ENCODE measurements at places on chromosomes 16 and 17. TPM values are rescaled to one million over a fixed set of nuclear protein-coding genes. Genes with fewer than 3 reads are reported as not detected.

The PITPNC1 gene
- total RNA-seq = 11.2 TPM

The ASPA gene
- 16.2 TPM for total RNA-seq

The AATK gene
- 385 TPM for total RNA-seq

The ZNF629 gene
- total RNA-seq = 15.5 TPM

The MRM1 gene
- 9.8 TPM for total RNA-seq

The SYNRG gene
- total RNA-seq = 29.5 TPM

The FSCN2 gene
- 0.42 TPM for total RNA-seq

The CA10 gene
- not detected for total RNA-seq

The SAMD14 gene
- total RNA-seq = 0.63 TPM

The CDH3 gene
- total RNA-seq = 1.3 TPM

The ACSF2 gene
- total RNA-seq = 39.8 TPM

The ACAP1 gene
- 33.1 TPM for total RNA-seq

The CACNA1H gene
- 12.0 TPM for total RNA-seq

The ENPP7 gene
- total RNA-seq = not detected

The MYH1 gene
- 0.39 TPM for total RNA-seq

The SPIRE2 gene
- 3.1 TPM for total RNA-seq

The CDH13 gene
- total RNA-seq = 7.0 TPM

The ZG16 gene
- not detected for total RNA-seq

DNA sequence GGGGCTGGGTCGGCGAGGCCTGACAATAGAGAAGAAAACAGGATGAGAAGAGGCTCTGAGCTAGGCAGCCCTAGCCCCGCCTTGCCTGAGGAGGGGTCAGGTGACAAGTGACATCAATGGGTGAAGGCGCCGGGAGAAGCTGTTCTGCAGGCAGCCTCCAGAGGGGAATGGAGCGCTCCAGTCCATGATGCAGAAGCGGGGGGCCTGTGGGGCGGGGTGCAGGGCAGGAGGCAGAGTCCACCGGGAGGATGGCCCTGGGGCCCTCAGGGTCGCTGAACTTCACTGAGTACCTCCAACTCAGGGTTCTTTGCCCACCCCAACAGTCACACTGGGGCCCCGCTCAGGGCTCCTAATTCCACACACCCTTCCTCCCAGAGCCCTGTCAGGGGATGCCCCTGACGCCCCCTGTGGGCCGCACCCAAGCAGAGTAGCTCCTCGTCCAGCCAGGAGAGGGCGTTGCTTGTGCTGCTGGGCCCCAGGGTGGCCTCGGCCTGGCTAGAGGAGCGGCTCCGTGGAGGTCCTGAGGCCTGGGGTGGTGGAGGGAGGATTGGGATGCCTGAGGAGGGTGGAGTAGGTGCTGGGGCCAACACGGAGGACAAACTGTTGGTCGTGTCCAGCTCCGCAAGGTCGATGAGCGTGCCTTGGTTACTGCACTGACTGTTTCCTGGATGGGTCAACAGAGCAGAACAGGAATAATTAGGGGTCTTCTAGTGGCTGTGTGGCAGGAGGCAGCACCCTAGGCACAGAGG lies 20.8 kb downstream of the GGA3 start:
- DNase-seq = no peak

DNA sequence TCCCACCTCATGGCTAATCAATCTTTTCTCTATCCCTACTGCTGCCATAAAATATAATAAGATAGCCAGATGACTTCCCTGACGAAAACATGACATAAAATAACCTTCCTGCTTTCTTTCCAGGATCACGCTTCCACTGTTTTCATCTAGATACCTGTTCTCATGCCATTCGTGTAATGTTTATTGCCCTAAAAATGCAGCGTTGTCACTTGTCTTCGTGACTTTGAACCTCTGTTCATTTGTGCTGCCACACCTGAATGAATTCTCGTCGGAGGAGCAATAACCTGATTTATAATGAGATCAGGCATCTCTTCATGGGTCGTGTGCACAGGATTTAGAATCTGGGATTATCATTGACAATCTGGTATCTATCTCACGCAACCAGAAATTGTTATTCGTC lies 1401.9 kb downstream of the CDH11 start:
- DNase-seq = no peak

DNA sequence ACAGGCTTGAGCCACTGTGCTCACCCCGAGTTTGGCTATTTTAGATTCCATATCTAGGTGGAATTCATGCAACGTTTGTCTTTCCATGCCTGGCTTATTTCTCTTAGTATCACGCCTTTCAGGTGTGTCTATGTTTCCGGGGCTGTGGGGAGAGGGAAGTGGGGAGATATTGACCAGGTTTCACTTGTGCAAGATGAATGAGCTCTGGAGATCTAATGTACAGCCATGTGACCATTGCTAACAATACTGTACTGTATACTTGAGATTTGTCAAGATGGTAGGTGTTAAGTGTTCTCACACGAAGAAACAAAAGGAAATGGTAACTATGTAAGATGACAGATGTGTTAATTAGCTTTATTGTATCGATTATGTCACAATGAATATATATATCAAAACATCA lies 199.6 kb downstream of the SHISA9 start:
- no peak for DNase-seq

GRCh38 chr16:66342294-66342900 lies 24.1 kb upstream of the CDH5 start:
- no peak for DNase-seq

DNA sequence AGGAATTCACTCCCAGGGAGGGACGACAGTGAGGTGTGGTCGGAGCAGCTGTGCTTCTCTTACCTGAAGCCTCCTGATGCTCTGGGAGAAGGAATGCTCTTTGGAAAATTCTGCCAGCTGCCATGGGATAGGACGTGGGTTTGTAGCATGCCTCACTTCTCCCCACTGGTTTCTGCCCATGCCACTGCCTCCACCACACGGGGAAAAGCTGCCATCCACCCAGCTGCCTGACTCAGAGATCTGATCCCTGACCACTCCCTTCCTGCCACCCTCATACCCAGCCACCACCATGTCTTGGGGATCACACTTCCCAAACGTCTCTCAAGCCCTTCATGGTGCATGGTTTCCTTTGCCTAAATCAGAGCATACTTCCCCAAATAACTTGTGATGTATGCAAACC lies 80.0 kb downstream of the CPPED1 start:
- no peak for DNase-seq

DNA sequence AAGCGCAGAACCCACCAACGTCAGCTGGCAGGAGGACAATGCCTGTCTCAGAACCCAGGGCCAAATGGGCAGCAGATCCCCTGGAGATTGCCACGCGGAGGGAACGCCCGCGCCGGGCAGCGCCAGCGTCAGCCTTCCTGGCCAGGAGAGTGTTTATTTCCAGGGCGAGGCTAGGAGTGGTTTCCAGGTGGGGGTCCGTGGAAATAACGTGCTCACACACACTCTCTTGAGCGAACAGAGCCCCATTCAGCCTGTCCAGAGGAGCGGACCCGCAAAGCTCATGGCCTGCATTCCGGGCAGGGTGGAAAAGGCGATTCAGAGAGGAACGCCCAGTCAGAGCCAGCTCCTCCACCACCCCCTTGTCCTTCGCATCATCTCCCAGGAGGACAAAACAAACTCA lies 40.3 kb downstream of the SDK2 start:
- no peak for DNase-seq

DNA sequence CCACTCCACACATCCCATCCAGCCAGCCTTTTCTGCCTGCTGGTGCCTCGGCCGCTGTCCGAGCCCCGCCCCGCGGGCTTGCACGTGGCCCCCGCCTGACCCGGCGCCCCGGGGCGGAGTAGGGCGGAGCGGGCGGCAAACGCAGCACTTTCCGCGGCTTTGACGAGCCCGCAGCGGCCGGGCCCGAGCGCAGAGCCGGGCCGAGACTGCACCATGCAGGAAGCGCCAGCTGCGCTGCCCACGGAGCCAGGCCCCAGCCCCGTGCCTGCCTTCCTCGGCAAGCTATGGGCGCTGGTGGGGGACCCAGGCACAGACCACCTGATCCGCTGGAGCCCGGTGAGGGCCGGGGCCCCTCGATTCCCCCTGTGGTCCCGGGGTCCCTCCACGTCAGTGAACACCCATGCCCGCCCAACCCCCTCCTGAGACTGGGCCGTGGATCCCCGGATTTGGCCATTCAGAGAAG lies at the start of gene HSF4:
HSF4 (plus strand) TSS at position 147 of the 463 bp plus-strand sequence; CDS start at position 214, 67 bp downstream.
- DNase-seq = peak; percentile 31

DNA sequence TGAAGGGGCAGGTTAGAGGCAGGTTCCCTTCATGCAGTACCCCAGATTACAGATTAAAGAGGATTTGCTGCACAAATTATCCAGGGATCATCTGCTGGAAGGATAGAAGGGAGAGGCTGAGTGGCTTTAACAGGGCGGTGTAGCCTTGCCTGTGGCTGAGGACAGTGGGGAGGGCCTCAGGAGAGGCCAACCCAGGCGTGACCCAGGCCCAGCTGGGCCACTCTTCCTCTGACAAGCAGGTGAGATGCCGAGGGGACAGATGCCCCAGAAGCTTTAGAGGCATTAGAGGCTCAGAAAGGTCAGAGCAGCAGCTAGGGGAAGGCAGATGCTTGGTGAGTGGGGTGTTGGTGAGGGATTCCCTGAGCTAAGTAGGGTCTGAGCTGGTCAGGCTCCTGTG lies 18.1 kb upstream of the MTMR4 start:
- no peak for DNase-seq

DNA sequence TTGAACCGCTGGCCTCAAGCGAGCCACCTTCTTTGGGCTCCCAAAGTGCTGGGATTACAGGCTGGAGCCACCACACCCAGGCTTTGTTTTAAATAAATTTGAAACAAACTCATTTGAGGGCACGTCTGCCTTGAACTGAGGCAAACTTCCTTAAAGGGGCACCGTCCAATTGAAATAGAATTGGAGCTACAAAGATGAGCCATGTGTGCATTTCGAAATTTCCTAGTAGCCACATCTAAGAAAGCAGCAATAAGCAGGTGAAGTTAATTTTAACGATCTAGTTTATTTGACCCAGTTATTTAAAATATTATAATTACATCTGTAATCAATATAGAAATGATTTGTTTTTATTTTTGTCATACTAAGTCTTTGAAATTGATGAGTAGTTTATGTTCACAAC lies 755 bp upstream of the C16orf89 start:
- no peak for DNase-seq

- no peak for DNase-seq
Measured at GRCh38 chr17:31798205-31798724, 60.8 kb downstream of the COPRS start.

DNA sequence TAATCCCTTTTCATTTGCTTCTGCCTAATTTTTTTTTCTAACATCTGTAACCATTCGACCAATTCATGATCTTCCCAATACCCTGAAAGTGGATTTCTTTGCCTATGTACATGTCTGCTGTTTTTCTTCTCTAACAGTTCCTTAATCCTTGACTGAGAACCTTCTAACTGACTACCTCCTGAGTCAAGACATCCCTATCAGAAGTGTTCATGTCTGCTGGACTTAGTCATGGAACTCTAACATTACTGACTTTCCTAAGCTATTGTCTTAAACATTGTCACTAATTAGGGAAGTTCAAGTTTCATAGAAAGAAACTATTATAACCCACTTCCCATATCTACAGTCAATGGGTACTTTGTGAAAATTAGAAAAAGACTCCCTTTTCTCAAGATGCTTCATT lies 52.4 kb upstream of the IRX5 start:
- no peak for DNase-seq

DNA sequence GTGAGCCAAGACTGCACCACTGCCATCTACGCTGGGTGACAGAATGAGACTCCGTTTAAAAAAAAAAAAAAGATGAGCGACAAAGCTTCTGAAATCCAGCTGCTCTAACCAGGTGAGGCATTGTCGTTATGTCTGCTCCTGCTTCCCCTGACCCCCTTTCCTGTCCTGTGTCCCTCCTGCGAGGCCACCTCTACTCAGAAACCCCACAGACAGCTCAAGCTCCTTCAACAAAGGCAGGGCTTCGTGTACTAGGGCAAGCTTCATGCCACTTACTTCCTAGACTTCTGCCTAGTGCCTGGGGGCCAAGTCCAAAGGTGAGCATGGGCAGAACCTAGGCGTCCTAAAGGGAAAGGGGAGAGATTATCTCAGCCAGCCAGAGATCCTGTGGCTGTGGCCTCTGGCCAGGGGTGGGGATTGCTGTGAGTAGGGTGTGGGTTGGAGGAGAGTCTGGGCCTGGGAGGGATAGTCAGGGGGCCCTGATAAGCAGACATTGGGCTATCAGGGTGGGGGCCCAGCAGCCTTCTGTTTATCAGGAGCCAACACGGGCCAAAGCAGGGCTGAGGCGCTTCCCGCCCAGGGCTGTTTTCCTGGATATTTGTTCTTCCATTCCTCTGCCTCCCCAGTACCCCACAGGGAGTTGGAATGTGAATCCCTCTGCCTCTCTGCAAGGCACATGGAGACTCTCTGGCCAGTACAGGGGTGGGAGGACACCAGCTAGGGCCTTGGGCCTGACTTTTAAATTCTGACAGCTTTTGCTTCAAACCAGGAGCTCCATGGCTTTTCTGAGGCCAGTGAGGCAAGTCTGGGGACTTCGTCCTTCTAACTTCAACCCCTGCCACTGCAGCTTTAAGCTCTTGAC lies 10.4 kb downstream of the ERAL1 start:
- DNase-seq = no peak

GRCh38 chr17:74520790-74521480 lies 10.3 kb downstream of the CD300LB start:
- peak; percentile 27 for DNase-seq

- no peak for DNase-seq
Measured at GRCh38 chr17:27157297-27157696, 136.6 kb upstream of the WSB1 start.

GRCh38 chr16:72001180-72001874 lies 1.1 kb upstream of the PKD1L3 start:
- no peak for DNase-seq

GRCh38 chr17:76000755-76001521 lies at the start of gene CDK3:
Gene CDK3 (plus strand): TSS chr17:76000855. CDS start chr17:76001426, 571 bp downstream.
- DNase-seq = no peak

- DNase-seq = no peak
Measured at GRCh38 chr17:72760368-72760767, 332.1 kb downstream of the SLC39A11 start.

DNA sequence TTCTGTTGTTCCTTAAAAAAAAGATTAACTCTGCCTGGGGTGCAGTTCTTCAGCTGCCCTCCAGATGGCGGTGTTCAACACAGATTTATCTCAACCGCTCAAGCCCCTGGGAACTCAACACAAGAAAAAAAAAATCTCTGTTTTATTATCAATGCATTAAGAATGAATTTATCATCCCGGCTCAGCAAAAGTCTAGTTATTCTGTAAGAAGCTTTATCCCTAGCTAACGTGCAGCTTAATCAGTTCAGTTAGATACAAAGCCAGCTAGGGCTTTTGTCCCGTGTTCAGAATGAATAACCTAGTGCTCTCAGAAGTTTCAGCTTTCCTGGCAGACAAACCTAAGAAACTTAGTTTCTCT lies 475.9 kb upstream of the CCL2 start:
- DNase-seq = peak; percentile 61

DNA sequence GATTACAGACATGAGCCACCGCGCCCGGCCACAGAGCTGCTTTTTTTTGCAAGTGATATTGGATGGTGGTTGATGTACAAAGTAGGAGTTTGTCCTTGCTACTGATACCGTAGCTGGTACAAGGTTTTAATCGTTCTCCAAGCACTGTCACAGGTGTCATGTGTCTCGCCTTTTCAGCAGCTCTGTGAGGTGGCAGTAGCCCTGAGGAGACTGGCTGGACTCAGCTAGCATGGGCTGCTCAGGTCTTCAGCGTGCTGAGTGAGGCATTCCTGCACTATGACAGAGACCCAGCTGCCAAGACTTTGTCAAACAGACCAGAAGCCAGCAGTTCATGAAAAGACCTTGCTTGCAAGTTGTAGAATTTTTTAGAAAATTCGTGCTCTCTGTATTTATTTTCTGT lies 7.2 kb downstream of the WWOX start:
- DNase-seq = no peak

- no peak for DNase-seq
Measured at GRCh38 chr16:21169249-21169981, 10.9 kb downstream of the LDAF1 start.

GRCh38 chr16:87076331-87076949 lies 240.8 kb downstream of the C16orf95 start:
- DNase-seq = no peak

- no peak for DNase-seq
Measured at GRCh38 chr17:79070266-79070880, 4.3 kb upstream of the ENGASE start.
